Activated CD4-positive, alpha-beta memory T cell treated with anti-CD3 and anti-CD28 coated beads for 36 hours (primary cell): ENCODE measurements at places on chromosomes 2 and 18. TPM values are rescaled to one million over a fixed set of nuclear protein-coding genes. Genes with fewer than 3 reads are reported as not detected.

SDC1 gene
- 0.12 TPM for total RNA-seq

EGR4 gene
- total RNA-seq = 0.34 TPM

MPP4 gene
- not detected for total RNA-seq

LRP1B gene
- not detected for total RNA-seq

NGEF gene
- total RNA-seq = 4.2 TPM

CRYGC gene
- total RNA-seq = not detected

FBXO15 gene
- 0.67 TPM for total RNA-seq

LIMS2 gene
- total RNA-seq = 12.3 TPM

FASTKD2 gene
- 32.0 TPM for total RNA-seq

STK17B gene
- 176 TPM for total RNA-seq

PELI1 gene
- 42.9 TPM for total RNA-seq

TRIM43 gene
- not detected for total RNA-seq

DNA sequence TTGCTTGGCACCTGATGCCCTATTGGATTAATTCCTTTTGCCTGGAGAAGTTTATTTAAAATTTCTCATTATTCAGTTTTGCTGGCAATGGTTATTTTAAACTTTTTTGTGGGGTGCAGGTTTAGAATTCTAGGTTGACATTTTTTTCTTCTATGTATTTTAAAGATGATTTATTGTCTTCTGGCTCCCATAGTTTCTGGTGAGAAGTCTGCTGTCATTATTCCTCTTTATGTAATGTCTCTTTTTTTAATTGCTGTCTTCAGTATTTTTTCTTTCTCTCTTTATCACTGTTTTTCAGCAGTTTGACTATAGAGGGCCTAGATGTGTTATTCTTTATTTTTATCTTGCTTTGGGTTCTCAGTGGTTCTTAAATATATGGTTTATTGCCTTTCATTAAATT is 182.2 kb upstream of the STON1 start:
- H3K27me3 ChIP-seq = no peaks in the 10 kb centered on the region
- H3K27ac ChIP-seq = no peak overlapping the region
- no peak overlapping the region for H3K4me3 ChIP-seq
- peaks cover 53% of the 10 kb centered on the region for H3K4me1 ChIP-seq
- DNase-seq = no peak

DNA sequence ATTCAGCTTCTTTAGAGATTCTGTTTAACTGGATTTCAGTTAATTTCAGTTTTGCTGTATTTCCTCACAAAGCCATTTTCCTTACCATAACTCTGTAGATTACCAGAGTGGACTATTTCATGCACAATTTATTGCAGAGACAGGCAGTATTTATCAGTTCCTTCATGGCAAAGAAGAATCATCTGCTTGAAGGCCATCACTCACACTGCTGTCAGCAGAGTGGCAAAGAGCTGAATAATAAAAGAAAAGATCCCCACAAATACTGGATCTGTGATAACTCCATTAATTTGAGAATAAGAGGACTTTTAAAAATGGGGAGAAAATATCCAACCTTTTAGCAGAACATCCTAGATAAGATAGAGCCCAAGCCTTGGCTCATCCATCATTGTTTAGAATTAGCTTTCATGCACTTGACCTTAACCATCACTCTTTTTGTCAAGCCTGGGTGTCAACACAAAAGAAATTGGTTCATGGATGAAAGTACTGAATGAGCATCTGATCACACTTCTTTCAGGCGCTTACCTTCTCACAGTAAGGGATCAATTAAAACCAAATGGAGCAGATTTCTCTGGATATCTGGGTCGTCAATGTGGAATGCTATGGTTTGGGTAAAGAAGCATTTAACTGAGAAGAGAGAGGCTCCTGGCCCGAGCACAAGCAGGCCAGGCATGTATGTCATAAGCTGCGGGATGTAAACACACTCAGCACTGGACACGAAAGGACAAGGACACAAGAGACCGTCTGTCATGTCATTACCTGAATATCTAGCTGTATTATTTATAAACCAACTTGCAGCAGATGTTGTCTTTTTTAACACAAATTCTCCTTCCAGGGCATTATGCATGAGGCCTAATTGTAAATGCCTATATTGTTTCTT is 376.2 kb downstream of the ZNF521 start:
- H3K27ac ChIP-seq = no peak overlapping the region
- no peaks in the 10 kb centered on the region for H3K4me1 ChIP-seq
- H3K36me3 ChIP-seq = no peaks in the 10 kb centered on the region
- DNase-seq = no peak
- H3K27me3 ChIP-seq = peaks cover 4% of the 10 kb centered on the region

GRCh38 chr2:215577356-215577755 is 141.5 kb upstream of the FN1 start:
- no peak overlapping the region for H3K27ac ChIP-seq
- no peak overlapping the region for H3K4me3 ChIP-seq
- no peaks in the 10 kb centered on the region for H3K36me3 ChIP-seq
- no peaks in the 10 kb centered on the region for H3K27me3 ChIP-seq
- no peaks in the 10 kb centered on the region for H3K4me1 ChIP-seq

DNA sequence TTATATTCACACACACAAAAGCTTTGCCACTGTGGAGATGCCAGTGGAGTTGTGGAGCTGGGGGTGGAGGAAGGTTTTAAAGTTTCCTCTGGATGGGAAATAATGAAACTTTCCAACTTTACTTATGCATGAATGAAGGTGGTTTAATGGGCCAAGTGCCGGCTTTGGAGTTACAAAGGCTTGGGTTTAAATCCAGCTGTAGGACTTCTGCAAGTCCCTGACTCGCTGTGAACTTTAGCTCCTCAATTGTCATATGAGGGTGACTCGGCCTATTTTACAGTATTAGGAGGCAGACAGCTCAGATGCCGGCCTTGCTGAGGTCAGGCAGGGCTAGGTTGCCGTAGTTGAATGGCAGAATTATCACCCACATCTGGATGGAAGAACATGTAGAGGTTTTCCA is 415.8 kb upstream of the TRIB2 start:
- H3K27ac ChIP-seq = no peak overlapping the region
- H3K36me3 ChIP-seq = peaks cover 3% of the 10 kb centered on the region
- peaks cover 9% of the 10 kb centered on the region for H3K27me3 ChIP-seq
- DNase-seq = no peak
- no peak overlapping the region for H3K4me3 ChIP-seq

- H3K4me3 ChIP-seq = no peak overlapping the region
- peak overlapping the region; percentile 10 for H3K27ac ChIP-seq
- H3K27me3 ChIP-seq = peaks cover 22% of the 10 kb centered on the region
- peaks cover 27% of the 10 kb centered on the region for H3K4me1 ChIP-seq
Observed at GRCh38 chr18:22345718-22346117, 72.0 kb downstream of the CTAGE1 start.

- H3K27me3 ChIP-seq = peaks cover 2% of the 10 kb centered on the region
- H3K4me3 ChIP-seq = no peak overlapping the region
- H3K27ac ChIP-seq = no peak overlapping the region
- no peak for DNase-seq
Observed at GRCh38 chr2:224185023-224185601, 146.0 kb upstream of the SERPINE2 start.

DNA sequence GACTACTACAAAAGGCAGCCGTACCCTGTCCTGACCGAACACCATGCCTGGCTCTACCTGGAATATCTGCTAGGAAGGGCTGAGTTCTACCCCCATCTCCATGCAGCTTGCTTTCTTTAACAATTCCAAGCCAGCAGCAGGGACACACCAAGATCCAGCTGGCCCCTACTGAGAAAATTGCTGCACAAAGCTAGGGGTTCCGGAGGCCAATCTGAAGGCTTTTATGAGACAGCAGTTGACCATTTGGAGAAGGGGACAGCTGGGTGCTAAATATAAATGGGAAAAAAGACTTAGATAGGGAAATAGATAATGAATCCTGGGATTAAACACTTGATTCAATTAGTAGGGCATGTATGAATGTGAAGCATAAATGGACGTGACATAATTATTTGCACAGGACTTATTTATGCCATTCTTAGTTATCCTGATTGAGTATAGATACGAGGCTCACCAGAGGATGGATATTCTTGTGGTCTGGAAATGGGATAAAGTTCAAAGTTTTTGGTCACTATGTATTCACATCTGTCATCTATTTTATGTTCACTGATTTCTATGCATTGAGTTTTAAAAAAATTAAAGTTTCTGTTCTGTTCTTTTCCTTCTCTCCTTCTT is 204.0 kb downstream of the ZNF521 start:
- H3K27ac ChIP-seq = no peak overlapping the region
- no peak overlapping the region for H3K4me3 ChIP-seq
- H3K36me3 ChIP-seq = no peaks in the 10 kb centered on the region

DNA sequence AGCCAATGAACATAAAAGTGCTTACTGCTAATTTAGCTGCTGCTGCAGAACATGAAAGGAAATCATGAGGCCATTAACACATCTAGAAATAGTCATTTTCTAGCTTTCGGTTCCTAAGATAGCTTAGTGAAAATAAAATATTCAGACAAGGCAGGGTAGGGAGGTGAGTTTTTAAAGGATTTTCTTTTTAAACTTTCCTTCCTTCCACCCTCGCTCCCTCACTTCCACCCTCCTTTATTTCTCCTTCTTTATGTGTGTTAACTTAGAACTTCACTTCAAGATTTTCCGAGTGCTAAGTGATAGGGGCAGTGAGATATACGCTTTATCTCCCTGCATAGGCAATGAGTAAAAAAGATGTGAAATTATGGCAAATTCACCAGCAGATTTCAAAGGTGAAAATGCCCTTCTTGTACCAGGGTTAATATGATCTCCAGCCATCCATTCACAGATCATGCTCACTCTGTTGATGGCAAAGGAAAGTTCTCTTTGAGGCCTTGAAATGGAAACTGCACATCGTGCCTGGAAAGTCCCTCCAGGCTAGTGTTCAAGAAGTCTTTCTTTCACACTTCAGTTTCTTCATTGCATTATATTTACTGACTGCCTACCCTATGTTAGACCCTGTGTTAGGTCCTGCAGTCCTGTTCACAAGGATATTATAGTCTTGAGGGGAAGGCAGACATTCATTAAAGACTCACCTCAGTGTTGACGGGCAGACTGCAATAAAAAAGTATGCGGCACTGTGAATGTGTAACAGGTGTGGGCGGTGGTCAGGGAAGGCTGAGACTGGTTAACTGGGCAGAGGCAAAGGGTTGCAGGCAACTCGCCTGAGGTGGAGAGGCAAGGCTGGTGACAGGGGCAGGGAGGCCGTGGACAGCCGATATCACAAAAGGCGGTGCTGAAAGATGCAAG is 200.8 kb downstream of the PLCL1 start:
- peak; percentile 62 for DNase-seq
- peak overlapping the region; percentile 61 for H3K4me3 ChIP-seq
- no peaks in the 10 kb centered on the region for H3K27me3 ChIP-seq
- H3K36me3 ChIP-seq = peaks cover 13% of the 10 kb centered on the region
- H3K27ac ChIP-seq = peak overlapping the region; percentile 84

DNA sequence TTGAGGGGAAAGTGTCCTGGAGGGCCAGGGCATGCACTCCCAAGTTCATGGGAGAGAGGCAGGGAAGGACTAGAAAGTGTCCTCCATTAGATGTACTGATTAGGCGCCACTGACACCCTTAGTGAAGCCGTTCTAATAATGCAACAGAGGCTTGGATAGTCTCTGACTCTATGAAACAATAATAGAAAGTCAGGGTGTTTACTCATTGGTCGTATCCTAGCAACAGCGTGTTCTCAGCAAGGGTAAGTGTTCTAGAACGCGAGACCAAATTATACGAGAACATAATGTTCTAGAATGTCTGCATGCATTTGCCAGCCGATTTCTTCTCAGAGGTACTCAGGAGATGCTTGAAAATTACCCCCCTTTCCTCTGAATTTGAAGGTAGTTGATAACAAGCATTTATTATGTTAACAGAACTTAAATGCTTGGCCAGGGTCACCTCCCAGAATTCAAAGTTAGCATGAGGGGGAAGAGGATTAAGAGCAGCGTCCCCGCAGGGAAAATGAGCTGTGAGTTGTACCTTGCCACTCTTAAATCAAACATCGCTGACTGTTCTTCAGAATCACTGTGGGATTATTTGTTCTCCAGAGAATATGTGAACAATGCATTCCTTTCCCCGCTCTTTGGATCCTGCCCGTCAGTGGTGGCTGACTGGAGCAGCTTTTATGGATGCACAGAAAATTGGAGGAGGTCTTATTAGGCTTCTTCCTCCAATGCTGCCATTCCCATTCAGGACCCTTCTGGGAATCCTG is 33.7 kb upstream of the PDIA6 start:
- no peak overlapping the region for H3K27ac ChIP-seq
- no peak for DNase-seq
- H3K27me3 ChIP-seq = peaks cover 13% of the 10 kb centered on the region
- H3K4me1 ChIP-seq = no peaks in the 10 kb centered on the region
- H3K36me3 ChIP-seq = peaks cover 10% of the 10 kb centered on the region

- peak; percentile 79 for DNase-seq
- peaks cover 52% of the 10 kb centered on the region for H3K4me1 ChIP-seq
- peaks cover 2% of the 10 kb centered on the region for H3K27me3 ChIP-seq
- H3K27ac ChIP-seq = peak overlapping the region; percentile 99
Observed at GRCh38 chr2:191678437-191679100, 633 bp downstream of the NABP1 start.

DNA sequence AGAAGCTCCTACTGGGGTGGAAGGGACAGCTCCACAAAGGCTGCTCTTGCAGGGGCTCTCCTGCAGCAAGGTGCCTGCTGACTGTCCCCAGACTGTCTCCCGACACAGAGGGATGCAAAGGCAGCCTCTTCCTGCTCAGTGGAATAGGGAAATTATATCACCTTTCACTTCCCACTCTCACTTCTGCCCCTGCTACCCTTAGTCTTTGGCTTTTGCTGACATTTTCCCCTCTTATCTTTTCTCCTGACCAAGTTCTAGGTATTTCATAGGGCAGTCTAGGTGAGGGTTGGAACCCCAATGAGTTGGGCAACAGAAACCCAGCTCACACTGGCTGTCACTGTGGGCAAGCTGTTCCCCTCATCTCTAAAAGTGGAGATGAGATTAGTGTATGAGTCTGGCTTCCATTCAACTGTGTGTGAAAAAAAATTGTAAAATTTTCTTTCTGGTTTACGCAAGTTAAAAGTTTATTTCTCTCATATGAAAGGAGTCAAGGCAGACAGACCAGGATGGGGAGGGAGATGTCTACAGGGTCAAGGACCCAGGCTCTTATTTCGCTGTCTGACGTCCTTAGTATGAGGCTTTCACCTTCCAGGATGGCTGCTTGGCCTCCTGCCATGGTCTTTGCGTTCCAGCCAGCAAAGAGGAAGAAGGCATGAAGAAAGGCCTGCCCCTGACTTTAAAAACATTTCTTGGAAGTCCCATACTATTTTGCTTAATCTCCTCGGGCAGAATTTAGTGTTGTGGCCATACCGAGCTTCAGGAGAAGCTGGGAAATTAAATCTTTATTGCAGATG is 7.5 kb upstream of the MOCOS start:
- H3K4me1 ChIP-seq = no peaks in the 10 kb centered on the region
- peaks cover 20% of the 10 kb centered on the region for H3K36me3 ChIP-seq
- no peak overlapping the region for H3K4me3 ChIP-seq
- H3K27me3 ChIP-seq = no peaks in the 10 kb centered on the region
- H3K27ac ChIP-seq = no peak overlapping the region

DNA sequence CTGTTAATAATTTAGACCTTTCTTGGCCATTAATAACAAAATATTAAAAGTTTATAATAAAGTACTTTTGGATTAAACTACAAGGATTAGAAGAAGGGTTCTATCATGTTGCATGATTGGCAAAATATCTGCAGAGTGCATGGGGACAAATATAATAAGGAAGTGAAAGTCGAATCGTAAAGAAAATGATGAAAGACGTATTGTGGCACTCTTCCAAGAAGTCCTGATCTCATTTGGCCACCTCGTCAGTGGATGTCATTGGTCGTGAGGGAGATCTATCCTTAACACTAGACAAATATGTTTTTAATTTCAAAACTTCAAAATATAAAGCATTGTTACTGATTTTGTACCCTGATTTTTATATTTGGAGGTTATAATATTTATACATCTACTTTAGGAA is 197.7 kb upstream of the STON1 start:
- H3K27ac ChIP-seq = no peak overlapping the region
- H3K4me1 ChIP-seq = peaks cover 37% of the 10 kb centered on the region
- no peaks in the 10 kb centered on the region for H3K27me3 ChIP-seq
- H3K4me3 ChIP-seq = no peak overlapping the region
- no peak for DNase-seq
